ENCODE measurements at places on chromosomes 12 and 14. TPM values are rescaled to one million over a fixed set of nuclear protein-coding genes. Genes with fewer than 3 reads are reported as not detected.

The KCNK10 gene
- total RNA-seq = not detected

- H3K36me3 ChIP-seq = no peaks in the 10 kb centered on the region
- H3K27me3 ChIP-seq = peaks cover 14% of the 10 kb centered on the region
- H3K4me1 ChIP-seq = peaks cover 3% of the 10 kb centered on the region
- no peak overlapping the region for H3K4me3 ChIP-seq
These were observed 58.0 kb upstream of the DAAM1 start for GRCh38 chr14:59130462-59130861.

DNA sequence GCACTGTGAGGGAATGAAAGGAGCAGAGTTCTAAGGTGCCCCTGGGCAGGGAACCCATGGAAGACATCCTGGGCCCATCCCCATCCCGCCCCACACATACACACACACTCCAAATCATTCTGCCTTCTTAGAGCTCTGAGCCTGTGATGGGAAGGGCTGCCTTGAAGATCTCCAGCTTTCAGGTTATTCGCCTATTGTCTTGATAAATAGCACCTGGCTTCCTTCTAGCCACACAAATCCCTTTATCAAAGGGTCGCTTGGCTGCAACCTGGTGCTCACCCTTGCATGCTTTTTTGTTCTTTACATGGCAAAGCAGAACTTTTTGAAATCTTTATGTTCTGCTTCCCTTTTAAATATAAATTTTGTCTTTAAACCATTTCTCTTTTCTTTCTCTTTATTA lies 112.2 kb upstream of the TMTC1 start:
- no peaks in the 10 kb centered on the region for H3K27me3 ChIP-seq
- H3K36me3 ChIP-seq = no peaks in the 10 kb centered on the region
- no peak for DNase-seq
- no peak overlapping the region for H3K4me3 ChIP-seq

GRCh38 chr14:56205881-56206280 lies 87.7 kb downstream of the PELI2 start:
- no peaks in the 10 kb centered on the region for H3K36me3 ChIP-seq
- H3K4me3 ChIP-seq = no peak overlapping the region
- no peaks in the 10 kb centered on the region for H3K27me3 ChIP-seq

GRCh38 chr12:49907352-49907751 lies 3.7 kb upstream of the FAIM2 start:
- peaks cover 17% of the 10 kb centered on the region for H3K27me3 ChIP-seq
- DNase-seq = no peak
- H3K36me3 ChIP-seq = no peaks in the 10 kb centered on the region
- peaks cover 10% of the 10 kb centered on the region for H3K4me1 ChIP-seq

The NAP1L1 gene
- 1,148 TPM for total RNA-seq

DNA sequence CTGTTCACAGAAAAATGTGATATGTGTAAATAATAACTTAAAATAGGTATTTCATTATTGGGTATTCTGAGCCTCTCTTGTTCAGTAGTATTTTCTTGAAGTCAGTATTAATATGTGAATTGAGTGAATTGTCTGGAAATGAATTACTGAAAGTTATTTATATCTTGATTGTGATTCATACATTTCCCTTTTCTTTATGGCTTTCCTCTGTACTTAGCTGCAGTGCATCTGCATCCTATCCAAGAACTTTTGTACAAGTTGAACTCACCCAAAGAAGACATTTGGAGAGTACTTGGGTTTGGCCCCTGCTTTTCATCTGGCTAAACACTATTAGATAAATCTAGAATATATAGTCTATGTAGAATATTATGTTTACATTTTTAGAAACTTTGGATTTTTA lies 326.0 kb downstream of the RAD51B start:
- H3K27ac ChIP-seq = no peak overlapping the region
- H3K4me3 ChIP-seq = no peak overlapping the region
- peaks cover 16% of the 10 kb centered on the region for H3K36me3 ChIP-seq
- peaks cover 16% of the 10 kb centered on the region for H3K4me1 ChIP-seq
- H3K27me3 ChIP-seq = no peaks in the 10 kb centered on the region

GRCh38 chr14:35578639-35579038 lies 44.7 kb downstream of the INSM2 start:
- H3K27me3 ChIP-seq = no peaks in the 10 kb centered on the region
- peaks cover 4% of the 10 kb centered on the region for H3K4me1 ChIP-seq
- no peak overlapping the region for H3K4me3 ChIP-seq
- DNase-seq = no peak
- H3K36me3 ChIP-seq = peaks cover 9% of the 10 kb centered on the region
- no peak overlapping the region for H3K27ac ChIP-seq

DNA sequence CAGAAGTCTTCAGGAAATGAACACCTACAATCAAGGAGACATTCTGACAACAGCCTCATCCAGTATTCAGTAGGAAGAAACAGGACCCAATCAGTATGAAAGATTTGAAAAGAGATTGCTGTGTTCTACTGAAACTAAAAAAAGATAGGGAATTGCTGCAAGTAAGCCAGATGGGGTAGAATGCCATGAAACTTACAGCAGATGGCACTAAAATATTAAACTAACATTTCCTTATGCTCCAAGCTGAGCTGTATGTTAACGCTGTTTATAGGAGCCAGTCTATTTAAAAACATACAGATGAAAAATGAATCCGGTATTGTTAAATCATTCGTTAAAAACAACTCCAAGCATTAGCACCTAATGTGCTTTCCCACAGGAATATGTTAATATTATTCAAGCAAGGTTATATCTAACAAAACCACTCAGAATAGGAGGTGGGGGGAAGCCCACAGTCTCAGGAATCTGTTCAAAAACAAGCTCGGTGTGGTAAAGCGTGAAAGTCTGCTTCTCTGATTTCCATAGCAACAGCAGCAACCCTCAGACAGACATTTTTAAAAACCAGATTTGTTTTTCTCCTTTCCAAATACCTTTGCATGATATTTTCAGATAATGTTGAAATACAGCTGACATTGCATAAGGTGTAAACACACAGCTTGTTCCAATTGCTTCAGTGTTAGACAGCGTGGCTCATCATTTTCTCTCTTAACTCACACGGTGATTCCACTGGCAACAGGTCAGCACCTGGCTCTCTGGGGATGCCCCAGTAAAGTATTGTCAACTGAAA lies 131.4 kb upstream of the CCDC175 start:
- no peaks in the 10 kb centered on the region for H3K36me3 ChIP-seq
- no peak for DNase-seq
- H3K4me3 ChIP-seq = no peak overlapping the region
- H3K27ac ChIP-seq = no peak overlapping the region
- H3K27me3 ChIP-seq = peaks cover 15% of the 10 kb centered on the region

DNA sequence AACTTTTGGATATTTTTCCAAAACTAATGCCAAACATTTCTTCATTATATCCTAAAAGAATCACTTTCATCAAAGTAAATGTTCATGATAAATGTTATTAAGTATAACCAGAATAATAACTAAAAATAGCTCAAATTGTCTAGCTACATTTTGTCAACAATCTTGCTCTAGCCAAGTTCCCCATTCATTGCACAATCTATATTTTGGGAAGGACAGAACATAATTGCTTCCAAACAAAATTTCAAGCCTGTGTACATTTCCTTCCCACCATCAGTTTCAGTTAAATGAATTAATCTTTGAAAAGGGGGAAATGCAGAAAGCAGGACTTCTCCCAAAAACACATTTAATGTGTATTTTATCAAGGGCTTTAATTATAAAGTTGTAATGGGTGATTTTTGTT lies 98.0 kb upstream of the PLEKHG7 start:
- peaks cover 15% of the 10 kb centered on the region for H3K4me1 ChIP-seq
- H3K4me3 ChIP-seq = no peak overlapping the region
- DNase-seq = no peak
- no peak overlapping the region for H3K27ac ChIP-seq

GRCh38 chr12:96271469-96272199 lies 77.5 kb downstream of the ELK3 start:
- H3K27ac ChIP-seq = peak overlapping the region; percentile 69
- H3K36me3 ChIP-seq = peaks cover 49% of the 10 kb centered on the region
- DNase-seq = no peak
- no peak overlapping the region for H3K4me3 ChIP-seq
- no peaks in the 10 kb centered on the region for H3K27me3 ChIP-seq

DNA sequence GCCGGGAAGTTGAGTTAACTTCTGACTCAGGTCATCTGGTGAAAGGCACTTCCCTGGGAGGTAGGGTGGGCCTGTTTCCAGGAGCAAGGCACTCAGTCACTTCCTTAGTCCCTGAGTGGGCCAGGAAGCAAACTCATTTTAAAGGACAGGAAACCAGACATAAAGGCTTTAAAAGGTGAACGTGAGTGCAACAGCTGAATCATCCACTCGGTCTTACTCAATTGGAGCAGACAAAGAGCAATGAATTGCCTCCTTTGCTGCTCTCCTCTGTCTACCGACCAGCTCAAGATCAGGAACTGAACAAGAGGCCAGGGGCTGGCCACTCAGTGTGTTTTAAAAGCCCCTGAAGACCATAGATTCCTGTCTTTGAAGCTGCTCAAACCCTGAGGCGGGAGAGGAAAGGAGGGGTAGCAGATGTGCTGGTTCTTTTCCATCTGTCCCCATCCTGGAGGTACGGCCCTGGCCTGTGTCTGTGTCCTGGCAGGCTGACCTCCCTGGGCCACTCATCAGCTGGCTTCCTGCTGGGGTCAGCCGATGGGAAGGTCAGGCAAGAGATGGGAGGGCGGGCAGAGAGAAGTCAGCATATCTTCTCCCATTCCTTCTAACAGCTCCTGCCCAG lies 148.9 kb downstream of the PPM1H start:
- peak; percentile 2 for DNase-seq
- no peaks in the 10 kb centered on the region for H3K36me3 ChIP-seq
- H3K4me1 ChIP-seq = peaks cover 12% of the 10 kb centered on the region

The E2F7 gene
- 6.3 TPM for total RNA-seq

DNA sequence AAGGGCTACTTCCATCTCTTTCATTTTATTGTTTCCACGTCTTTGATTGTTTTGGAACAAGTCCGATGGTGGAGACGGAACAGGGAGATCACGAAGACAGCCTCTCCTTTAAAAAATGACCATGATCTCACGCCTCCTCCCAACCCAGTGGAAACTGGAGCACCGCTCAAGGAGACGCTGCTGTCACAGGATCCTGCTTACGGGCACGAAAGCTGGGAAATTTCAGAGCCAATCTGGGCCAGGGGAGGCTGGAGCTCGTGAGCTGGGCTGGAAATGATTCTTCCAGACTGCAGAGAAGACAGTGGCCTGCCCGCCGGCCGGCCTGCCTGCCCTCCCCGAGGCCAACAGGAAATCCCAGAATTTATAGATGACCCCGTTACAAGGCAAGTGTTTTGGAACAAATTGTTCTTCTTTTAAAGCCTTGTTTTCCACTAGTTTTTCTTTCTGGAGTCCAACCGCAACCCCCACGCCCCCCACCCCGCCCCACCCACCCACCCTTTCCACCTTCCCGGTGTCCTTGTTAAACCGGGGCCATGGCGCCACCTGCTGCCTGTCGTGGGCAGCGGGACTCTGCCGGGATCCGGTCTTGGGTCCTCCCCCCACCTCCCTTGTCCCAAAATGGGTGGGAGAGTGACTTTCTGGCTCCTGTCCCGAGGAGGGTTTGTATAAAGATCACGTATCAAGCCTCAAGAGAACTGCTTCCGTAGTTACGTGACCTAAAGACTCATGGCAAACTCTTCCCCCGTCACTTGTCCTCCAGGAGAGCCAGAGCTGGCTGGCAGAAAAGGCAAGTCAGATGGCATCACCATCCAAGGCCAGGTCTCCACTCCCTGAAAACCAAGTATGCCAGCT lies 40.3 kb downstream of the MAP1LC3B2 start:
- DNase-seq = peak; percentile 53
- H3K27me3 ChIP-seq = no peaks in the 10 kb centered on the region
- H3K4me3 ChIP-seq = no peak overlapping the region
- no peak overlapping the region for H3K27ac ChIP-seq

The SMCO2 gene
- not detected for total RNA-seq

- DNase-seq = no peak
- peaks cover 9% of the 10 kb centered on the region for H3K27me3 ChIP-seq
- no peaks in the 10 kb centered on the region for H3K4me1 ChIP-seq
- H3K36me3 ChIP-seq = no peaks in the 10 kb centered on the region
- no peak overlapping the region for H3K27ac ChIP-seq
These were observed 141.0 kb downstream of the PAH start for GRCh38 chr12:102776041-102776440.

GRCh38 chr12:92046557-92047392 lies 98.9 kb downstream of the BTG1 start:
- no peaks in the 10 kb centered on the region for H3K27me3 ChIP-seq
- no peak for DNase-seq
- H3K4me1 ChIP-seq = peaks cover 58% of the 10 kb centered on the region
- H3K36me3 ChIP-seq = peaks cover 23% of the 10 kb centered on the region
- no peak overlapping the region for H3K4me3 ChIP-seq

DNA sequence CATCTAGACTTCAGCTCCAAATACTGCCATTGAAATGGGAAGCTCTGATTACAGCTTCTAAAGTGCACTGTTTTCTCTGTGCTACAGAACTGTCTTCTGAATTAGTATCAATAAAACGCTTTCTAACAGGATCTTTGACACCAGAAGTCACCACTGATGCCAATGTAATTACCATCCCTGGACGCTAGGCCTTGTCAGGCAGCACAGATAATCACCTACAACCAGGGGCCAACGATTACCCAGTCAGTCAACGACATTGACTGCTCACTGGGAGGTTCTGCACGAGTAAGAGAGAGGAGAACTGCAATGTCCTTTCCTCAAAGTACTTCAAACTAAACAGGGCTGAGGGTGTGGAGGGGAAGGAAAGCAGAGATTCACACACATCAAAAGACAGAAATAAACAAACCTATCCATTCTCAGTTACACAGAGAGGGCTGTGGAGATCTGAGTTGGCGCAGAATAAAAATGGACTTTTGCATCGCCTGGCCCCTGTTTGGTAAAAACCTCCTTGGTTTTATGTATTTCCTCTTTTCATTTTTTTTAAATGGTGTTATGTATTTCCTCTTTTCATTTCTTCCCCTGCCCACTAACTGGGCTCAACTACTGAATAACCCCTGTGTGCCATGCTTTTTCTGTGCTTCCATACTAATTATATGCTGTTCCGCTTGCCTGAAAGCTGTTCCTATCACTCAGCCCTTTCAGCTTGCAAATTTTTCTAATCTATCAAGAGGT lies 492.2 kb downstream of the APAF1 start:
- no peak for DNase-seq
- no peaks in the 10 kb centered on the region for H3K27me3 ChIP-seq
- H3K27ac ChIP-seq = no peak overlapping the region
- H3K36me3 ChIP-seq = no peaks in the 10 kb centered on the region
- no peaks in the 10 kb centered on the region for H3K4me1 ChIP-seq

DNA sequence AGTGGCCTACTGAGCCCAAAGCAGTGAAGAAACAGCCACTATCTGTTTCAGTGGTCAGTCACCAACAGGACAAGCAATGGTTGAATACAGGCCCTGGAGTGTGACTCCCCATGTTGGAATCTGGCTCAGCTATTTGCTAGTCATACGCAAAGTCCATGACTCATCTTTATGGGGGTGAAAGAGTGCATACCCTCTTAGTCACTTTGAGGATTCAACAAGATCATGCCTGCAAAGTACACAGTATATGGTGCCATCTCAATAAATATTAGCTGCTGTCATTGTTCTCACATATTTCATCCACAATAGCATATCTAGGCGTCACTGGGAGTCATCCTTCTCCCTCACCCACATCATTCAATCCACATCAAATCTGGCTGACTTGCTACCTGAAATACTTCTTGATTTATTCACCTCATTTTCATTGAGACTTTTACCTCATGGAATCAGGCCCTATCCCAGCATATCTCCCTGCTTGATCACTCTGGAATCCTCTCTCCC lies 26.4 kb upstream of the STAB2 start:
- peaks cover 21% of the 10 kb centered on the region for H3K27me3 ChIP-seq
- no peaks in the 10 kb centered on the region for H3K4me1 ChIP-seq
- H3K4me3 ChIP-seq = no peak overlapping the region
- H3K36me3 ChIP-seq = no peaks in the 10 kb centered on the region

The A2M gene
- not detected for total RNA-seq

The RND1 gene
- total RNA-seq = 2.6 TPM

- peak; percentile 7 for DNase-seq
- peaks cover 5% of the 10 kb centered on the region for H3K27me3 ChIP-seq
- no peak overlapping the region for H3K27ac ChIP-seq
- no peaks in the 10 kb centered on the region for H3K36me3 ChIP-seq
- H3K4me3 ChIP-seq = no peak overlapping the region
- H3K4me1 ChIP-seq = no peaks in the 10 kb centered on the region
These were observed 143.7 kb upstream of the DCN start for GRCh38 chr12:91326058-91327027.

Measured in activated naive CD8-positive, alpha-beta T cell treated with anti-CD3 and anti-CD28 coated beads for 36 hours (primary cell).